Thymus (tissue), 14 donors: ENCODE measurements at places on chromosomes 3 and 15.

DNA sequence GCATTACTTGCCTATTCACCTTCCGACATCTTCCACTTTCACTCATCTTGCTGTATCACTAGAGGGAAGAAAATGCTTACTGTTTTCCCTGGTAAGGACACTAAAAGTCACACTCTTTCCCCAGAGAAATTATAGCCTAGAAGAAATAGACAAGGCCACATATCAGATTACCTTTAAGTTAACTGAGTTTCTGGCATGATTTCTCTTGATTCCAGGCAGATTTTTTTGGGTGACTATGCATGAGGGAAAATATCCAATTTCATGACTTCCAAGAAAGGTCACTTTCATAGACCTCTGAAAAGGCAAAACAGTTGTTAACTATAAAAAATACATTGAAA, 30.3 kb downstream of the TCF12 start:
- DNase-seq = no peak

GRCh38 chr15:85607842-85608241, 186.9 kb downstream of the KLHL25 start:
- no peak for DNase-seq

DNA sequence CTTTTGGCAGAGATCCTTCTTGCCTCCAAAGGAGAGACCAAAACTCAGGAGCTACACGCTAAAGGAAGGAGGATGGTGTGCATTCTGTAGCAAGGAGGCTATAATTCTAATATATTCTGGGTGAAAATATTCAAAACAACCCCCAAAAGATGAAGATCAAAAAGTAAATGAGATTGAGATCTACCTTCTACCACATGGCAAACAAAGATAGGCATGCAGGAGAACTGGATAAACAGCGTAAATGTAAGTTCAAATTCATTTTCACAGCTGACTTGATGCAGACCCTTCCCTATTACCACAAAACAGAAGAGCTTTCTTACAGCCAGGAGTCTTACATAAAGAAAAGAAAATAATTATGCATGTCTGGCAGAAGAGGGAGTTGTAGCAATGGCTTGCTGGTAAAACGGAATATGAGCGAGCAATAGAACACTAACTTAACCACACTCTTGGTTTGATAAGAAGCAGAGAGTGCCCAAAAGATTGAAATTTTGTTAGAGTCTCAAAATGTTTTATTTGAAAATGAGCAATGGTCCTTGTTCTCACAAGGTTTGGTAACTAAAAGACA, 272.7 kb downstream of the MECOM start:
- no peak for DNase-seq

DNA sequence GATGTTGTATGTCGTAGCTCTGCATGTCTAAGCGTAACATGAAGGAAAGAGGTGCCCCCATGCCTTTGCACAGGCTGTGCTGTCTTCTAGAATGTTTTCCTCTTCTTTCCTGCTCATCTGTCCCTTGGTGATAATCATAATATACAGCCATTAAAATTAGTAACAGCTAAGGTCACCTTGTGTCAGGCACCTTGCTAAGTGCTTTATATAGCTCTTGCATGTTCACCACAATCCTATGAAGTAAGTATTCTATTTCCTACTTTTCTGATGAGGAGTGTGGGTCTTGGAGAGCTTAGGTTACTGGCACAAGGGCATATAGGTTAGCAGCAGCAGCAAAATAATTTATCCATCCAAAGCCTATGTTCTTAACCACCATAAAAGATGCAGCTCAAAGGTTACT, 754.4 kb downstream of the NTRK3 start:
- no peak for DNase-seq

GRCh38 chr3:109963831-109964230, 626.5 kb upstream of the DPPA4 start:
- no peak for DNase-seq

DNA sequence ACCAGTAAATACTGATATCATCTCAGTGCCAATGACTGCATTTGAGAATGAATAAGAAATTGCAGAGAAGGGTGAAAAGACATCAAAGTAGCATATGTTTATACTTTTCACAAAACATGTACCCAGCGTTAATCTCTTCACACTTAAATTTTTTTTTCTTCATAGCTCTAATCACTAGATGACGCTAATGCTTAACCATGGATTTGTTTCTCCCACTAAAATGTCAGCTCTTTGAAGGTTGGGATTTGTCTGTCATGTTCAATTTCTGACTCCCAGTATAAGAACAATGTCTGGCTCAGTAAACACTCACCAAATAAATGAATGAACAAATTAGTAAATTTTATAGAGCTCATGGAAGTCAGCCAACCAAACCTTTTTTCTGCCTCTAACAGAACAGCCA, 78.3 kb upstream of the LMCD1 start:
- no peak for DNase-seq

DNA sequence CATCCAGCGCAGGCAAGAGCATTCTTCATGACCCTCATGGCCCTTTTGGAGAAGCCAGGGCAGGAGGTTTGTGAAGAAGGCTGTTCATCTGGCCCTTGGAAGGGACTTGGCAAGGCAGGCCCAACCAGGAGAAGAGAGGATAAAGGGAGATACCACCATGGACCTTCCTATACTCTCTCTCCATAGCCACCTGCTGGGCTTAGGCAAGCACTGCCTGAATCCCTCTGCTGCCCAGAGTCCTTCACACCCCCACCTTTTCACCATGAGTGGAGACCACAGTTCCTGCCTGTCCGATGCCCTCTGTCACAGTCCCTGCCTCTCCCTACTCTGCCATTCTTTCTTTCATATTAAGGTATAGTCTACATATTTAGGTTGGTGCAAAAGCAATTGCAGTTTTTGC, 10.6 kb upstream of the SFMBT1 start:
- no peak for DNase-seq

DNA sequence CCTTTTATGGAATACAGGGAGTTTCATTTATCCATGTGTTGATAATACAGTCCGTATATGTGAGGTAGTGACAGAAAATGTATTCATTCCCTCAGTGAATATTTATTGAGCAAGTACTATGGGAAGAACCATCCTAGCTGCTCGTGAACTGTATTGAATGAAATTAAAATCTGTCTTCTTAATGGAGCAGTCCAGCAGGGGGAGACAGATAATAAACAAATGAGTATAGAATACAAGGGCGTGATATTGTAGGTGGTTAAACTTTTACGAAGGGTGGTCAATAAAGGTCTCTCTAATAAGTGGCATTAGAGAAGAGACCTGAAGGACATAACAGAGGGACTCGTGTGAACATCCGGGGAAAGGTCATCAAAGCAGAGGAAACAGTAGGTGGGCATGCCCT, 62.7 kb upstream of the OSTN start:
- no peak for DNase-seq

- no peak for DNase-seq
Observed at GRCh38 chr3:46848271-46849044, 14.8 kb downstream of the MYL3 start.

DNA sequence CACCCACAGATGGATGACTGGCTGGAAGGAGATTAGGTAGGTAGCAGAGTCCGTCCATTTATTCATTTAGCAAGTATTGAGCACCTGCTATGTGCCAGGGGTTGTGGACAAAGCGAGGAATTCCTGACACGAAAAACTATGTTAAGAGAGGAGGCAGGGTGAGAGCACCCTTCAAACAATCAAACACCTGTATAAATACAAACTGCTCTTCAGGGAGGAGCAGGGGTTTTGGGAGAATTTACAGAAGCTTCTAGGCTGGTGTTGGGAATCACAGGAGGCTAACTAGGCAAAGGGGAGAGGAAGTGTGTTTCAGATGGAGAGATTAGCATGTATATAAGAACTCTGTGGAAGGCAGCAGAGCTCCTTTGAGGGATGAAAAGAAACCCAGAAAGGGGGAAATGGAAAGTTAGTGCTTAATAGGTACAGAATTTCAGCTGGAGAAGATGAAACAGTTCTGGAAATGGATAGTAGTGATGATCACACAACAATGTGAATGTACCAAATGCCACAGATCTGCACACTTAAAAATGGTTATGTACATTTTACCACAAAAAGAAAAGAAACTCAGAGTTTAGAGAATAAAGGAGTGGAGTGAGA, 805 bp upstream of the SEC22C start:
- DNase-seq = no peak

GRCh38 chr15:50506121-50506520, 40.3 kb downstream of the USP50 start:
- DNase-seq = no peak

- DNase-seq = no peak
Observed at GRCh38 chr3:52402706-52403270, 42.1 kb downstream of the SEMA3G start.

GRCh38 chr3:31014317-31015040, 120.0 kb upstream of the GADL1 start:
- no peak for DNase-seq

DNA sequence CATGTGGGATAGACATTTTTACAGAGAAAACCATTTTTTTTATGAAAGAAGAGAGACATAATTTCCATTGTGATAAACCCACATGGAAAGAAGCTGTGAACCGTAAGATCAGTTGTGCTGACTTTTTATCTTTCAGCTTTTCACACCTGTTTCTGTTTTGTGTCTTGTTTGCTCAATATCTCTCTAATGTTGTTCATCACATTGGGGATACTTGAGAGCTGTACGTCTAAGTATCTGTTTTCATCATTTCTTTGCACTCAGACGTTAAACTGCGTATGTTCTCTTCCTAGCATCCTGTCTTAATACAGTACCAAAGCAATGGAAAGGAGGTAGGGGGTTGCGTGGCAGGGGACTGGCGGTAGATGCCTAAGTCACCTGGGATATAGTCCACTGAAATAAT, 449.0 kb downstream of the NAALADL2 start:
- DNase-seq = no peak

GRCh38 chr3:143851331-143852017, 3.2 kb upstream of the SLC9A9 start:
- no peak for DNase-seq

DNA sequence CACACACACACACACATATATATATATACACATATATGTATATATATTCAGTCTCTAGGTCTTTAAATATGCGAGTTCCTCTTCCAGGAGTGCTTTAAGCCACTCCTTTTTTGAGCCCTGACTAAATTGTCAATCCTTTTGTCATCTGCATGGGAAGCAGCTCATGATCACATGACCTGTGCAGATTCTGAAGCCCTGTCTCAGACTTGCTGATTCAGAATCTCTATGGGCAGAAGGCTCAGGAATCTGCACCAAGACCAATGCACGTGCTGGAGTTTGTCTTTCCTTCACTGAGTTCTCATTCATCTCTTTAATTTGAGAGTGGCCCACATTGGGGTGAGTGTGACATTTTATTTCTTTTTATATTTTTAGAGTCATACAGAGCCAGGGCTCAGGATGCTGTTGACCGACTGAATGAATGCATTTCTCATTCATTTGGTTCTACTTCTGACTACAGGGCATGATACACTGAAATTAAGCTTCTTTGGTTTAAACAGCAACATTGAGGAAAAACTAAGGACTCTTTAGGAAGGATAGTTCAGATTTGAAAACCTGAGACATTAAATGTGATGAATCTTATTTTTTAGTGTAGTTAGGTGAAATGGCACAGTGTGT, 307.5 kb downstream of the EDEM1 start:
- DNase-seq = no peak
